ENCODE measurements at places on chromosomes 13 and 19.
A peak's percentile ranks its signal among the peaks of the same experiment; 100 is the strongest.

DNA sequence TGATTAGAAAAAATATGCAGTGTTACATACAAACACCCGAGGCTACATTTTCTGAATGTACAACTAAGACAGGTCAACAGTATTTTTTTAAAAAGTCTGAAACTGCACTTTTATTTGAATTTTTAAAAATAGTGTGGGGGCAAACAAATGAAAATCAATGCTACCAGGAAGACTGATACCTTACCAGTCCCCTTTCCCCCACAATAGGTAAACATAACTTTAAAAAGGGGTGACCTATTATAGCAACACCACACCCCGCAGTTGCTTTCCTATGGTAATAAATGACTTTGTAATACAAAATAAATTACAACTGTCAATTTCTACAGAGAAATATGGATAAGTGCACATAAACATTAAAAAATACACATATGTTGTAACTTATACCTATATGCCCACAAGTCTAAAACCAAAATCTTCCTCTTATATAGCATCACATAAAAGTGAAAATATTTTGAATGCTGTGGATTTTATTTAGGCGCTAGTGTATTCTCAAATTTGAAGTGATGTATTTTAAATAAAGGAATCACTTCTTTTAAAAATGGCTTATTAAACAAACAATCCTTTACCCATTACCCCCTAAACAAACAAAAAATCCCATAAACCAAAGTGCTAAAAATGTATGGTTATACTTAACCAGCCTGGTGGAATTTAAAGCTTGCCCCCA lies 63.1 kb downstream of the KCNRG start:
- DNase-seq = no peak

DNA sequence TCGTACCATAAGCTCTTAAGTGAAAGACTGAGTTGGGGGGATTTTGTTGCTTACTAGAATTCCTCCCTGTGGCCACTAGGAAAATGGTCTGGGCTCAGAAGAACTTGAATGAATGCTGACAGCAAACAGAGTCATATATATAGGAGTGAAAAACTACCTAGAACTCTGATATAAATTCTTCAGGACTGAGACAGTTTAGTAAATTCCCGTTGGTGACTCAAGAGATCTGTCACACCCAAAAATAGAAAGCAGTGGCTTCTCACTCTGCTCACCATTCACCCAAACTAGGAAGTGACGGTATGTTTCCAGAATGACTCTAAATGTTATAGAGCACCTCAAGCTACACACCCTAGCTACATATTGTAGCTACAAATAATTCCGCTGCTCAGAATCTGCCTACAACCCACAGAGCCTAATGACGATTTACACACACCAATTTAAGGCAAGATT lies 116.2 kb downstream of the TBC1D4 start:
- DNase-seq = no peak

- DNase-seq = no peak
These were observed 121.3 kb downstream of the COL4A1 start for GRCh38 chr13:110185696-110186095.

DNA sequence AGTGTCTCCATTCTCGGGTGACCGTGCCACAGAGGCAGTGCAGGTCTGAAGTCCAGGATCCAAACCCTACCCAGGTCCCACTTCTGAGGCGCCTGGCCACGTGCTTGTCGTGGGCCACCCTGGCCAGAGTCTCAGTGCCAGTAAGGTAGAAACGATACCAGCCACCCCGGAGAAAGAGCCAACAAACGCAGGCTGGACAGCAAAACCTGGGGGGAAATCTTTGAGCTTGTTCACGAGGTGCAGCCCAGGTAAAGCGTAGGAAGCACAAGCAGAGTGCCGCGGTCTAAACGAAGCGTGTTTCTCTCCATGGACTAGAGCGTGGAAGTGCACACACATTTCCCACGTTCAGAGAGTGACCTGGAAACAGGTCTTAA lies 95.6 kb downstream of the ATP11A start:
- no peak for DNase-seq

GRCh38 chr13:94993616-94994015 lies 281.3 kb upstream of the SOX21 start:
- no peak for DNase-seq

- DNase-seq = no peak
These were observed at the start of gene CCDC169 for GRCh38 chr13:36297366-36298338. Gene CCDC169, minus strand, starts transcription at chr13:36297814. Its CDS starts 95 bp downstream, at chr13:36297719.

DNA sequence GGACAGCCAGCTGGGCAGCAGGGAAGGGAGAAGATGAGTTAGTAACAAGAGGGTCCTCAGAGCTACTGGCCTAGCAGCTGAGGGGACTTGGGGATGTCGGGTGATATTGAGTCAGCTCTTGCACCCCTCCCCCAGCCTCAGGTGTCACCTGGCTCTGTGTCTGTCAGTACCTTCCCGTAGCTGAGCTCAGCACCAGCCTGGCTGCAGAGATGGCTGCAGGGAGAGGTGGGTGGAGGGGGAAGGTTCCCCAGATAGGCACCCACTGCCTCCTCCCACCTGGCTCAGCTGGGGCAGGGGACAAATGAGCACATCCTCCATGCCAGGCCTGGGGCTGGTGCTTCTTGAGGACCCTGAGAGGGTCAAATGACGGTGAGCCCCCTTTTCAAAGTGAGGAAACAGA lies 6.8 kb upstream of the KPTN start:
- no peak for DNase-seq

- DNase-seq = peak; percentile 66
These were observed 3.9 kb downstream of the ANKRD24 start for GRCh38 chr19:4186087-4186993.

- DNase-seq = no peak
These were observed 1783.5 kb downstream of the SLITRK5 start for GRCh38 chr13:89454681-89455080.

DNA sequence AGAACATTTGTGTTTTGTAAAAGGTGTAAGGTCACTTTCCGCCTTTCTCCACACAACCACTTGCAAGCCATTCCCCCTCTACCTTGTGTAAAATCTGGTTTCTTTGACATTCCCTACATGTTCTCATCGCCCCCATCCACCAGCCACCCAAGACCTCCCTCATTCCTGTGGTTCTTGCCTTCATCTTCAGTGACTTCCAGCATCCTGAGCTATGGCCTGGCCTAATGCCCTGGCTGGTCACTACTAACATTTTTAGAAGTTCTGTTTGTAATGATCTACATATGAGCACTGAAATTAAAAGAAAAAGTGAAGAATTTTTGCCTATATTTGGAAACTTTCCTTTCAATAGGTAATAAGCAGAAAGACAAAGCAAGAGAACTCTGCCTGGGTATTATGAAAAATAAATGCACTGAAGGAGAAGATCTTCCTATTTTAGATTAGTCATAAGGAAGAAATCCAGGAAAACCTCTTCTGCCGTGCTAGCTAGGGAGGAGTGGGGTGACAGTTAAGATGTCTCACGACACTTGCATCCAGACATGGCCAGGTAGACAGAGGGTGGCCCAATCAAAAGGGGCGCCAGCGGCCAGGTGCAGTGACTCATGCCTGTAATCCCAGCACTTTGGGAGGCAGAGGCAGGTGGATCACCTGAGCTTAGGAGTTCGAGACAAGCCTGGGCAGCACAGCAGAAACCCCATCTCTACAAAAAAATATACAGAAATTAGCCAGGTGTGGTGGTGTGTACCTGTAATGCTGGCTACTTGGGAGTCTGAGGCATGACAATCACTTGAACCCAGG lies 28.1 kb upstream of the MPHOSPH8 start:
- no peak for DNase-seq

DNA sequence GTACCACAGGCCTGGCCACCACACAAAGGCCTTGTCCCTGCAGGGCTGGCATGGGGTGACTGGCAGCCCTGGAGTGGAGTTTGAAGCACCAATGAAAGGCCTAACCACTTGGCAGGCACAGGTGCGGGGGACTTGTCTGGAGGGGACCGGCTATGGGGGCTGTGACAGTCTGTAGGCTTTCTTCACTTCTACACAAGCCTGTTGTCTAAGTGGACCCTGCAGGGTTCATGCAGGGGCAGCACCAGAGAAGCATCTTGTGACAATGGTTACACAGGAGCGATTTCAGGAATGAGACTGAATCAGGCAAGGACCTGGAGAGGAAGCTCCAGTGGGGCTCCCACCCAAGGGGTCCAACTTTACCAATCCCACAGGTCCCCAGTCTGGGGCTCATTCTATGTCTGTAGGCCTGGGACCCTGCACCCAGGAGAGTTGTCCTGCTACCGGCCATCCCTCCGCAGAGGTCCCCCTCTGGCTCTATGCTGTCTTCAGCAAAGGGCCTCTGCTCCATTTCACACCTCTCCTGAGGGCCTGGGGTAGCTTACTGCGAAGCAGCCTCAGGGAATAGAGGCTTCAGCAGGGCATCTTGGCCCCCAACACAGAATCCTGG lies 2.3 kb upstream of the ZNF837 start:
- DNase-seq = no peak
